Thymus (tissue), 14 donors: ENCODE measurements at places on chromosomes 4 and X. TPM values are rescaled to one million over a fixed set of nuclear protein-coding genes. Genes with fewer than 3 reads are reported as not detected.

Gene GLRA2
- polyA plus RNA-seq = under 0.01 TPM

Gene WDR17
- polyA plus RNA-seq = 0.23 TPM

Gene STOX2
- polyA plus RNA-seq = 1.3 TPM

Gene CSAG3
- polyA plus RNA-seq = 1.3 TPM

Gene MAMLD1
- 0.96 TPM for polyA plus RNA-seq

Gene PHKA1
- polyA plus RNA-seq = 14.1 TPM

Gene IGSF1
- 0.89 TPM for polyA plus RNA-seq

Gene CT83
- not detected for polyA plus RNA-seq
